ENCODE measurements at places on chromosomes 7 and 10. TPM values are rescaled to one million over a fixed set of nuclear protein-coding genes. Genes with fewer than 3 reads are reported as not detected.

The TMEM225B gene
- 0.48 TPM for polyA plus RNA-seq

The MRC1 gene
- polyA plus RNA-seq, result 13.6 TPM

The VAX1 gene
- not detected for polyA plus RNA-seq

The IDI2 gene
- polyA plus RNA-seq, result 0.23 TPM

The TAS2R40 gene
- not detected for polyA plus RNA-seq

The TSPAN33 gene
- 35.8 TPM for polyA plus RNA-seq

The NRCAM gene
- polyA plus RNA-seq, result 54.6 TPM

The HTR5A gene
- not detected for polyA plus RNA-seq

The SYCE1 gene
- 0.38 TPM for polyA plus RNA-seq

The CREM gene
- 37.1 TPM for polyA plus RNA-seq

The ZCWPW1 gene
- 10.5 TPM for polyA plus RNA-seq

The HOXA1 gene
- 1.1 TPM for polyA plus RNA-seq

- DNase-seq, result no peak
Measured at GRCh38 chr7:146639291-146639690, 522.7 kb downstream of the CNTNAP2 start.

- no peak for DNase-seq
Measured at GRCh38 chr7:157840914-157841772, 504.3 kb downstream of the DNAJB6 start.

DNA sequence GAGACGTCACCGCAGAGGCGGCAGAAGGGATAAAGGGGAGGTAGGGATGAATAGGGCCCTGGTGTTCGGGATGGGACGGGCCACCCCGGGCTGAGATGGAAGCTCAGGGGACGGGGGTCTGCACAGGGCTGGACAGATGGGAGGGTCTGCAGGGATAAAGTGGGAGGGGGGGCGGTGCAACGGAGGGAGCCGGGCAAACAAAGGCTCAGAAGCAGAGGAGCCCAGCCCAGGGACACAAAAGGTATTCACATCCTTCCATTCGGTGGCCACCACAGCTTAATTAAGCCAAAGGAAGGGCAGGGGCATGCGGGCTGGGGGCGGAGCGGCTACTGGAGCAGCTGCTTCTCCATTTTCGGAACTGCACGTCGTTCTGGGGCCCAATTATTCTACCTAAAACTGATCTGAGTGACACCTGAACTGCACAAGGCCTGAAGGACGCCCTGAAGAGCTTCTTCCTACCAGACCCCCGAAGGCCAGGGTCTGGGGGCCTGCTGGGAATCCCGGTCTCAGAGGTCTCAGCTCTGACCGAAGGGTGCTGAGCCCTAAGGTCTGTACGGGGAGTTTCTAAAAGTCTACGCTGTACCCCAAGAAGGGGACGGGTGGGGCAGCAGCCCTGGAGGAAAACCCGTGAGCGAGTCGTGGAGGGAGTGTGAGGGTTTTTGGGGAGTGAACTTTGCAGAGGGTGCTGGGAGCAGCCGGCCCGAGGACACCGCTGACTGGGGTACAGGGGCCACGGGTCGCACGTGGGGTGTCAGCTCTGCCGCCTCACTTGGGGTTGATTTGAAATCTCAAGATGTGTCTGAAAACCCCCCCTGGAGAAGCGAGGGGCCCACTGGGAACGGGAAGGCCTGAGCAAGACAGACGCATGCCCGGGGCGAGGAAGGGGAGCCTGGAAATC lies 334.8 kb downstream of the DNAJB6 start:
- no peak for DNase-seq

GRCh38 chr7:111801277-111801676 lies 239.0 kb upstream of the IMMP2L start:
- no peak for DNase-seq

DNA sequence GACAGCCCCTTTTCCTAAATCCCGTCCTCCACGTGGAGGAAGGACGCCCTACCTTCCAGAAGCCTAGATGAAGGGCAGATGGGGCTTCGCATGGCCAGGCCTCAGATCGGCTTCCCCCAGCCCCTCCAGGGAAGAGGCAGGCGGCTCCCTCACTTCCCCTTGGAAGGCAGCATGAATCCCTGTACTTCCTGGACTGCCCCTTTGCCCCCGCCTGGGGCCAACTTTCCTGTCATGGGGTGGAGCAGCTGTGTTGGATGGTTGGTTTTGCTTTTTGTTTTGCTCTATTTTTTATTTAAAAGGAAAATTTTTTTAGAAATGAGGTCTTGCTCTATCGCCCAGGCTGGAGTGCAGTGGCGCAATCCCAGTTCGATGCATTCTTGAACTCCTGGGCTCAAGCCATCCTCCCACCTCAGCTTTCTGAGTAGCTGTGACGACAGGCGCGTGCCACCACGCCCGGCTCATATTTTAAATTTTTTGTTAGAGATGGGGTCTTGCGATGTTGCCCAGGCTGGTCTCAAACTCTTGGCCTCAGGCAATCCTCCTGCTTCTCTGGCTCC lies 27.2 kb downstream of the GTF2IRD1 start:
- no peak for DNase-seq

DNA sequence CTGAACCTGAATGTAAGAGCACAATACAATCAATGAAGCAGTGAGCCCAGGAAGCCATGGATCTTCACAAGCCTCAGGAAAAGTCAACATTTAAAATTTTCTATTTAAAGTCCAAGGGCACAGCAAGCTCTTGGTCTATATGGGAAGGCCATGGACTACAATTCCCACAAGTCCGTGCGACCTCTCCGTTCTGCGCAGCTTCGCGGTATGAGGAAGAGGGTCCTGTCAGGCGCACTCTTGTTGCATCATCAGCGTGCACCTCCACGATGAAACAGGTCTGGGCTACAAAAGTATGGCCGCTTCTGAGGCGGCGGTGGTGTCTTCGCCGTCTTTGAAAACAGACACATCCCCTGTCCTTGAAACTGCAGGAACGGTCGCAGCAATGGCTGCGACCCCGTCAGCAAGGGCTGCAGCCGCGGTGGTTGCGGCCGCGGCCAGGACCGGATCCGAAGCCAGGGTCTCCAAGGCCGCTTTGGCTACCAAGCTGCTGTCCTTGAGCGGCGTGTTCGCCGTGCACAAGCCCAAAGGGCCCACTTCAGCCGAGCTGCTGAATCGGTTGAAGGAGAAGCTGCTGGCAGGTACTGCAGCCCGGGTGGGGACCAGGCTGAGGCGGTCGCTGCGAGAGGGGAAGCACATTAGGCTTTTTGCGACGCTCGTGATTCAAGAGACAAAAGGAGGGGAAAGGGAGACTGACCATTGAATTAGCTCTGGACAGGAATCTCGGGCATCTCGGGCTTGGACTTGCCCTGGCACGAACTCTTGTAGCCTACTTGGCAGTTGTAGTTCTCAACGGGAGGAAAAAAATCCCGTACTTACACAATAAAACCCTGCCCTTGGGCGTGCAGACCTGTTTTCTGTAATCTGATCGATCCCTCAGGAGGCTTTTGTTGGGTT lies at the start of gene TRUB1:
Gene TRUB1, plus strand, starts transcription at position 234 of the 894 bp plus-strand sequence. Its CDS starts 59 bp downstream, at position 293.
- DNase-seq, result peak; percentile 96

GRCh38 chr7:67631476-67631875 lies 634.8 kb downstream of the TYW1 start:
- DNase-seq, result no peak

DNA sequence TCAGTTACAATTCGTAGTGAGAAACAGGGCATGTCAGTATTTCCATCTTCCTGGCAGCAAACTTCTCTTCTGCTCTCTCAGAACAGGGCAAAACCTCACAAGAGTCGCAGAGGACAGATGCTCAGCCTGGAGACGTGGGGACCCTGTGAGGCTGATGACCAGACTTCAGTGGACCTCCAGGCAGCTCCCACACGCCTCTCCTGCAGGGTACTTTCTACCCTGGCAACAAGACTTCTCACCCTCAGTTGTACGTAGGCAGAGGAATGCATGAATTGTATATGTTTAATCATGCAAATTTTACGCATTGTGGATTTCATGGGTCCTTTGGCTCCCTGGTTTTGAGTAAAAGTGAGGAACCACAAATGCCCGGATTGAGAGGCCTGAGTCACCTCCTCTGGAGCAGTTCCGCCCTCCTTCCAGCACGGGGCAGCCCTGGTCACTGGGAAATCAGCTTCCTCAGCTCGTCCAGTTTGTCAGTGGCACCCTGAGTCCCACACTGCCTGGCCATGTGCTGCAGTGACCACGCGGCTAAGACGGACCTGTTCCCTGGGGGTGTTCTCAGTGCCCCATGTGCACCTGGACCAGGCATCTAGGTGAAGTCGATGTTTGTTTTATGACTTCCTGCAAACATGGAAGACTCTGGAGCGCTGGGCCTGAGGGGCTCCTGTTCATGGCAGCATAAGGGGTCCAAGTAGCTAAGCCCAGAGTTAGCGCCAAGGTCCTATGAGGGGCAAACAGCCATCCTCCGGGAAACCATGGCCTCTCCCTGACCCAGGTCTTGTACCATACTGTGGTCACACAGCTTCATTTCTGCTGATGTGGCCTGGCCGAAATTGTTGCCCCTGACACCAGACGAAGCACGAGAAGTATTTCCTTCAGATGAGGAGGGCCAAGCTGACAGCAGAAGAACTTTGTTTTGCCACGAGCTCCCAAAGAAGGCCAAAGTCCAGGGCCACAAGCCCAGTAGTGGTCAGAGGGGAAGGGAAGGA lies 165.1 kb downstream of the TNS3 start:
- DNase-seq, result no peak

- DNase-seq, result peak; percentile 33
Measured at GRCh38 chr7:129188892-129189660, 643 bp downstream of the SMO start.

DNA sequence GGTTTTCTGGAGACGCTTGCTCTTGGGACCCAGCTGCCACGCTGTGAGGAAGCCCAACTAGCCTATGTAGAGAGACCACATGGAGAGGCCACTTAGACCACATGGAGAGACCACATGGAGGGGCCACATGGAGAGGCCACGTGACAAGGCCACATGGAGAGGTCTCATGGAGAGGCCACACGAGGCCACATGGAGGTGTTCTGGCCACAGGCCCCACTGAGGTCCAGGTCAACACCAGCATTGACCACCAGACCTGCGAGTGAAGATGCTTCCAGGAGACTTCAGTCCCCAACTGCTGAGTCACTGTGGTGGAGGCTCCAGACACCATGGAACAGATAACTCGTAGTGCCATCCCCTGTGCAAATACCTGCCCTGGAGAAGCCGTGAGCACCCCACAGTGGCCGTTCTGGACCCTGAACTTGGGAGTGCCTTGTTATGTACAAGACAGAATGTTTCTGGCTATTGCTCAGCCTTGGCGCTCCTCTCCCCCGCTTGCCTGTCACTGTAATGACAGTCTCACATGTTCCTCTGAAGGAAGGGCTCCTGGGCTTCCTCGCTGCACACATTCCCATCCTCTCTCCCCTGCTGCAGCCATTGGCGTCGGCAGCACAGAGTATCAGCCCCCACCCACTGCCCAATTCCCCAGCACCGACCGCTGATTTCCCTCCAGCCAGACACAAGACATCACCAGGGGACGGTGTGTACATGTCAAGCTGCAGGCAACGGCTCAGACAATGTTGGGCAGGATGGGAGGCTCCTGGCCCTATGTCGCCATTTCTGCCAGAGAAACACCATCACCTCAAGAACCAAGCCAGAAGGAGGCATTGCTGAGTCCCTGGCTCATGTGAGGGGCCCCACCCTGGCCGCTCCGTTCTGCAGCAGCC lies 49.0 kb upstream of the TNRC18 start:
- no peak for DNase-seq

GRCh38 chr7:124681946-124682345 lies 83.6 kb downstream of the GPR37 start:
- no peak for DNase-seq

GRCh38 chr10:31602541-31603234 lies 283.7 kb downstream of the ZEB1 start:
- peak; percentile 88 for DNase-seq

- peak; percentile 35 for DNase-seq
Measured at GRCh38 chr10:90884431-90884830, 12.7 kb downstream of the RPP30 start.

DNA sequence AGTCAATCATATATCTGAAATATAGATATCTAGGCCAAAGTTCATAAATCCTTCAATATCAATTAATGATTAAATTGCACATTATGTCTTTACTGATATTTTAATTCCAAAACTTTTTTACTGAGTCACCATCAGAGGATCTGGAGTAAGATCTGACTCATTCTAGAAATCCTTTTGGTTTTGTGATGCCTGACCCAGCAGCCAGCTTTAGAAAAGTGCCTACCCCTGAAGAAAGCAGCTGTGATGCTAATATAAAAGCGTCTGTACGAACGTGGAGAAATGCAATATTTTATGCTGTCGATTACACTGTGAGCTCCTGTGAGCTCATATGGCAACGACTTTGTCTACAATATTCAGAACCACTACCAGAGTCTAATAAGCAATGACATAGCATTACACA lies 142.5 kb upstream of the LRRTM3 start:
- DNase-seq, result no peak

GRCh38 chr10:28054228-28054860 lies 55.5 kb upstream of the ODAD2 start:
- no peak for DNase-seq

GRCh38 chr7:84021292-84021908 lies 173.2 kb downstream of the SEMA3A start:
- DNase-seq, result no peak

- DNase-seq, result no peak
Measured at GRCh38 chr10:114174695-114175188, 739 bp upstream of the CCDC186 start.

DNA sequence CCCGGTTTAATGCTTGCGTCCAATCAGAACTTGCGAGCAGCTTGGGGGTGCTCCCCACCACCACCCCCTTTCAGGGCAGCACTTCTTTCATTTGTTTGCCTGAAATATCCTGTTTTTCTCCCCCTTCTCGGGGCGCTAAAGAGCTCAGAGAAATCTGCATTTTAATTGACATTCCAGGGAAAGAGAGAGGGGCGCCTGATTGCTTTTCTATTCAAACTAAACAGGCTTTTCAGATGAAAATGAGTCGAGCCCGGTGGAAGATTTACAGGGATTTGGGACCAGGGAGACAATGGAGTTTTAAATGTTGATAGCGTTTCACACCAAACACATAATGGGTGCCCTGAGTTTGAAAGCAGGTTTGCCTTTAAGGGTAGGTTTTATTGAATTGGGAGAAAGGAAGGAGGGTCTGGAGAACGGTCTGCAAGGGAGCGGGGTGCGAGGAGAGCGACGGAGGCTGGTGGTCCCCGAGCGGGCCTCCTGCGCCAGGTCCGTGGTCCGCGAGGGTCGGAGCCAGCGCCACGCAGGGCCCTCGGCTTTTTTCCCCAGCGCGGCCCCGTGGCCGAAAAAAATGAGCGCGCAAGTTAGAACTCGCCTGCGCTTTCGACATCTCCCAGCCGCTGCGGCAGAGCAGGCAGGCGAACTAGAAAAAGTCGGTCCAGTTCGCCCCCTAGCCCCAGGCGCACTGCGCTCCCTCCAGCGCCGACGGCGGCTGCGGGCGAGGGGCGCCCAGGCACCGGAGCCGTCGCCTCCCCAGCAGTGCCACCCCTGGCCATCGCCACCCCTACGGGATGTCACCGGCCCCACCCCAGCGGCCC lies 1.3 kb downstream of the FGFR2 start:
- DNase-seq, result peak; percentile 54

GRCh38 chr7:114650491-114650890 lies 235.9 kb downstream of the FOXP2 start:
- no peak for DNase-seq

Data from muscle of arm (tissue), 14 donors.